ENCODE measurements at places on chromosomes 13 and 19.

GRCh38 chr19:17974551-17974950 is 7.6 kb downstream of the KCNN1 start:
- no peak for DNase-seq

GRCh38 chr19:39372941-39373340 is 18.0 kb downstream of the PAF1 start:
- no peak for DNase-seq

DNA sequence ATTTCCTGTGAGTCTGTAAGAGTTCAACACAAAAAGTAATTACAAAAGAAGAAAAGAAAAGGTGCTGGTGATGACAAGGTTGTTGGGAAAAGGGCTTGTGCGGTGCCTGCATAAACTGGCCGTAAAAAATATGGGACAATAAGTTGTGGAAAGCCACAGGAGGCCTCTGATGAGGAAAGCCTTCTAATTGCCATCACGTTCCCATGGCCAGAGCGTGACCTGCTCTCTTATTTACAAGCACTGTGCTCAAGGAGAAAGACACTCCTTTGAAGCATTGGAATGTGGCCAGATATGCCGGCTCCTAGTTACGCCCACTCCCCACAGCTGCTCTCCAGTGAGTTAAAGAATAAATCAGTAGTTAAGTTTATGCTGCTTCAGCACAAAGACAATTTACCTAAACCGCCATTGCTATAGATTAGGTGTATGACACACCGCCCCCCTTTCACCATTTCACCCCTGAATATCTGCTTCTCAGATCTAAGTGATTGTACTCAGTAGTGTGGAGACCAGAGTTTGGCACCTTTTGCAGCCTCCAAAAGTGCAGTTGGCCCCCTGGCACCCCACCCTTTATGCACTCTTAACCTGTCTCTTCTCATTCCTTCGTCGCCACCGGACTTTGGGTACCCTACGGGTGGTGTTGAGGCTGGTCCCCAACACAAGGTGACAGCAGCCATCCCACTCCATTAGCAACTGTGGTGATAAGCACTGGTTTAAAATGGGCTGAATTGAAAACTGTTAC is 8.1 kb upstream of the PGLYRP1 start:
- no peak for DNase-seq

DNA sequence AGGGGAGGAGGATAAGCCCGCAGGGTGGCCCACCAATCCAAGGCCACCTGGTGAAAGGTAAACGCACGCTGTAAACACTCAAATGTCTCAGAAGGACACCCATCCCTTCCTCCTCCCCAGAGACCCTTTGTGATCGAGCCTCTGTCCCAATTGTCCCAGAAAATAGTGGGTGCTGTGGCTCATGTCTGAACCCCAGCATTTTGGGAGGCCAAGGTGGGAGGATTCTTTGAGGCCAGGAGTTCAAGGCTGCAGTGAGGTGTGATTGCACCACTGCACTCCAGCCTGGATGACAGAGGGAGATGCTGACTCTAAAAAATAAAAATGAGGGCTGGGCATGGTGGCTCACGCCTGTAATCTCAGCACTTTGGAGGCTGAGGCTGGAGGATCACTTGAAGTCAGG is 3.1 kb upstream of the ABHD17A start:
- DNase-seq, result no peak

DNA sequence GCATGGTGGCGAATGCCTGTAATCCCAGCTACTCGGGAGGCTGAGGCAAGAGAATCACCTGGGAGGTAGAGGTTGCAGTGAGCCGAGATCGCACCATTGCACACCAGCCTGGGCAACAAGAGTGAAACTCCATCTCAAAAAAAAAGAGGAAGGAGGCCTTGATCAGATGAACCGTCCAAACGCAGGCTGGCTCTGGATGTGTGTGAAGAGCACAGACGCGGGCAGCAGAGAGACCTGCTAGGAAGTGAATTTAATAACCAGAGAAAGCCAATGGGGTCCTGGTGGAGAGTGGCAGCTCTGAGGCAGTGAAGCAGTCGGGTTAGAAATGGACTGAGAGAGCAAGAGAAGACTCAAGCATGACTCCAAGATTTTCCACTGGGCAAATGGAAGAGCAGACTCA is 136.5 kb downstream of the RNF17 start:
- no peak for DNase-seq
